ENCODE measurements at places on chromosomes 11 and 22.
A peak's percentile ranks its signal among the peaks of the same experiment; 100 is the strongest.

DNA sequence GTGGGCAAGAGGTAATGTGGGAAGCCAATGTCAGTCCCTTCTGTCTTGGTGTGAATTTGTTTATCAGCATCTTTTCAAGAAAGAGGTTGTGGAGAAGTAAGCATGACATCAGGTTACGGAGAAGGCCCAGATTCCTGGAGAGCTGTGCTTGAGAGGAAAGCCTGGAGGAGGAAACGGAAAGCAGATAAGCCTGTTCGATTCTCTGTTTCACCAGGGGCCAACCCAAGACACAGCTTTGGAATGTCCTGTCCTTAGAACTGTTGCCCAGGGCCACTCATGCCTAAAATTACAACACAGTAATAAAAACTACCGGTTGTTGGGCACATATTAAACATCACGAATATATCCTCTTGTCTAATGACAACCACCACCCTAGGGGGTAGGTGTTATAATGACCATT lies 148.5 kb downstream of the NAV2 start:
- DNase-seq = no peak

DNA sequence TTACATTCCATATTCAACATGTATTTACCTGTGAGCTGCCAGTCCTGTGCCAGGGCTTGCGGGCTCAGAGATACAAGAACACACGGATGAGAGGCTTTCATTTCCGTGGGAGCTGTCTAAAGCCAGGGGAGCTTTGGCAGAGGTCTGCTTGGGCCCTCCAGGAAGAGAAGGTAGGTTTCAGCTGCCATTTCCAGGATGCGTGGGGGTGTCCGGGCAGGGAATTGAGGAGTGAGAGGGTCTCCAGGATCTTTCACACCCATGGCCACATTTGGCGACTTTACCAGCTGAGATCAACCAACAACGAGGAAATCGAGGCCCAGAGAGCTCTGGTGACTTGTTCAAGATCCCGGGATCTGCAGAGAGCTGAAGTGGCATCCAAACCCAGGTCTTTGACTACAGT lies 119.6 kb downstream of the BUD13 start:
- DNase-seq = no peak

DNA sequence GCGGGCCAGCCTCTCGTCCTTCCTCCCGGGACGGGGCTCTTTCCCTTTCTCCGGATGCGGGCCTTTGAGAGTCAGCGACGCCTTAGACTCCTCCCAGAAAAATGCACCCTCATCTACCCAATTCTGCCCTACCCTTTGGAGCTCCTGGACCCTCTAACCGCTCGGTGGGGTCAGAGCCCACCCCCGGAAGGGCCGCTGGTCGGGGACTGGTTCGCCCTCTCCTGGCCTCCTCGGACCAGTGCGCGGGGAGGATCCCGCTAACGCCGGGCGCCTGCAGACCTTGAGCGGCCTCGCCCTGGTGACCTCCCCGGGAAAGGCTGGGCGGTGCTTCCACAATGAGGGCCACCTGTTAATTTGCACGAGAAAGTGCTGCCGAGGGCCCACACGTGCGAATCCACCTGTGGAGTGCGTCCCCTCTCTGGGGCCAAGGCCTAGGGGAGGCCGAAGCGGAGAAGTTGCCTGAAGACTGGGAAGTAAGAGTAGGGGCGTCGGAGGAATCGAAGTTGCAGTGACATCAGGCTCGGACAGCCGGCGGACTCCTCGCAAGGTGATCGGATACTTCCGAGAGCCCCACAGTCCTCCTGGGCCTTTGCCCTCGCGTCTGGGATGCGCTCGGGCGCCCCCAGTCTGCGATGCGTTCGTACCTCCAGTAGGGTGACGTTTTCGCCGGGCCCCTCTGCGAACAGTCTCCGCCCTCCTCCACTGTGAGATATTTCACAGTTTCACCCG lies 61.5 kb downstream of the ENDOD1 start:
- peak; percentile 91 for DNase-seq

DNA sequence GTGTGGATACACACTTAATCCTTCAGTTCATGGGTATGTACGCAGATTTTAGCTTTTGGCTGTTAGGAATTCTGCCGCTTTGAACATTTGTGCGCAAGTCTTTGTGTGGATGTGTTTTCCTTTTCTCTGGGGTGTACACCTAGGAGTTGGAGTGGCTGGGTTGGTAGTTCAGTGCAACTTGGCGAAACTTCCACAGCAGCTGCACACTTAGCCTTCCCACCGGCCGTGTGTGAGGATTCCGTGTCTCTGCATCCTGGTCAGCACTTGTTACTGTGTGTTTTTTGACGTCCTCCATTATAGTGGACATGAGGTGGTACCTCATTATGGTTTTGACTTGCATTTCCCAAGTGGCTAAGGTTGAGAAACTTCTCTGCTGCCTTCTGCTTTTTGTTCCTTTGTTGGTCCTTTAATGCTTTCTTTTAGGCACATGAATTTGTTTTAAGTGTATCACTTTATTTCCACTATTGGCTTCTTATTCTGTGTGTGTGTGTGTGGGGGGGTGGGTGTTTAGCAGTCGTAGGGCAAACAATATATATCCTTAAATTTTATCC lies 72.1 kb upstream of the SLC25A18 start:
- DNase-seq = no peak

- DNase-seq = peak; percentile 46
Measured at GRCh38 chr11:131064373-131064991, 148.2 kb upstream of the SNX19 start.

- no peak for DNase-seq
Measured at GRCh38 chr11:102914238-102915043, 39.7 kb upstream of the MMP12 start.

GRCh38 chr11:73194034-73194507 lies 24.0 kb upstream of the P2RY2 start:
- DNase-seq = no peak

GRCh38 chr11:35688023-35688422 lies 25.4 kb downstream of the TRIM44 start:
- DNase-seq = no peak

DNA sequence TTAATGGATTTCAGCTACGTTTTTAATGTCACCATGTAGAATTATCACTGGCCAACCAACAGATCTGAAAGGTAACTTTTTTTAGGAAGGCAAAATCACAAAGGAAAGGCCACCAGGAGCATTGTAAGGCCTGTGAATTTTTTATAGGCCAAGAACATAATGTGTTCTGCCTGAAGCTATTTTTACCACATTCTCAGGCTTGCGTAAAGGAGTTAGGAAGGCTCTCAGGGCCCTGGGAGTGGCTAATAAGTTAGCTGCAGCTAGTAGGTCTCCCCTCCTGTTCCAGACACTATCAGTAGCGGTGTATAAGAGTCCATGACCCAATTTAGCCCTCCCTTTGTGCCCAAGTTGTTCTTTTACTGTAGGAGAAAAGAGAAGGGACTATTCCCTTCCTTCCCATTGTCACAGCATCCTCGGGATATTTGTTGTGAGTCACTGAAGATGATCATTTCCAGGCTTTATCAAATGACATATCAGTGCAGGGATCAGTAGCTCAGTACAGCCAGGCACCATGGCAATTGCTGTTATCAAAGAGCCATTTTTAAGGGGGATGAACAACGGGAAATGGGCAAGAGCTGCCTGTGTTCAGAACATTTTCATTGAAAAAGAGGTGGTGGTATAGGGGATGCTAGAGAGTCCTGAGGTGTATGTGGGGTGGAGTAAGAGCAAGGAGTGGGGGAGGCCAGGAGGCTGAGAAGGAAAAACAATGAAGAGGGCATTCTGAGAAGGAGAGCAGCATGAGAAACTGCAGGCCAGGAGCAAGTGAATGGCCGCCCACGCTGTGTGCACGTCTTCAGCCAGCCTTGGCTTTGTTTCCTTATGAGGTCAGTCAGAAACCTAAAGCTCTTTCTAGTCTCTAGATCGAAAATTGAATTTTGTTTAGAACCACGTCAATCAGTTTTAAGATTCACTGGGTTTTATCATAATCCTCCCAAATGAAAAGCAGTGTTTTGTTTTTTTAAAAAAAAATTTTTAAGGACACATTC lies 940.3 kb downstream of the NTM start:
- DNase-seq = no peak

GRCh38 chr11:6927030-6927617 lies 898 bp downstream of the ZNF215 start:
- DNase-seq = no peak

DNA sequence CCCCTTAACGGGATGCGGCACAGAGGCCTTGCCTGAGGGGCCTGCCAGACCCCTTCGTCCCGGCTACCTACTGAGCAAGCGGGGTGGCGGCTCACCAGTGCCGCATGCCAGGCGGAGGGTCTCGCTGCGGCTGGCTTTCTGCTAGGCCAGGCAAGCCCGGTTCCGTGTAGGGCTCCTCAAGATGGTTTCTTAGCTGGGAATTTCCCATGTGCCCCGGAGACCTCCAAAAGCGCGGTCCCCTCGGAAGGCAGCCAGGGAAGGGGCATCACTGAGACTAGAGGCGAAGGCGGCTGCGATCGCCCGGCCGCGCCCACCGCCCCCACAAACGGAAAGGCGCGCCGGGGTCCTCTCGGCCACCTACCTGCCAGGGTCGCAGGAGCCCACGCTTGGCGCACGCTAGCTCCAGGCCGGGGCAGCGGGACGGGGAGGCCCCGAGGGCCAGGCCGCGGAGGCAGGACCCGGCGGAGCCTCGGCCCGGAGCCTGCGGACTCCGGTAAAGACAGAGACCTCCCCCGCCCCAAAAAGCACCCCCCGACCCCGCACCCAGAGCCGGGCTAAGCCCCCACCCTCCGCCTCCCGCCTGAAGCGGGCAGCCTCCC lies 23.8 kb downstream of the MICAL3 start:
- DNase-seq = peak; percentile 48

DNA sequence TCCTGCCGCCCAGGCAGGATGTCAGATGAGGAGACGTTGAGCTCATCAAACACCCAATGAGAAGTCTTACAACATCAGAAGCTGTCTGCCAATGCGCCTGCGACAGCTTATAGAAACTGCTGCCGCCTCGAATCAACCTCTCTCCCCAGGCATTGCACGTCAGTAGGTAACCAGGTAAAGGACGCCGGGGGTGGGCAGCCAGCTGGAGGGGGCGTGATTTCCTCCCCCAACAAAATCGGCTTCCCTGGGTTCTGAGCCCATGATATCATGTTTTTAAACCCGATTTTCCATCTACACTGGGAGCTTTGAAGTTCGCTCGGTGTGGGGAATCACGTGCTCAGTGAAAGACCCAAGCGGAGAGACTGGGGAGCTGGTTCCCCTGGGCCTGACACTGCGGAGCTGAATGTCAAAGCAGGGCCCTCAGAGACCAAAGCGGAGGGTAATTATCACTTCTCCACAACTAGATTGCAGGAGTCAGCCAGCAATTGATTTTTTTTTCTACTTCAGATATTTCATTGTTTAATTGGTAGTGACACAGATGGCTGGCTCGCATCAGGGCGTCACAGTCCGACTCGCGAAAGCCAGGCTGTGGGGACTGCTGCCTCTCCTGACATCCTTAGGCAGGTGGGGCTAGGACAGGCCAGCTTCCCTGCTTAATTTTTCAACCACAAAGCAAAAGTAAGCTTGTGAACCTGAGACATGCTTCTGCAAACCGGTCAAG lies 15.4 kb downstream of the FAM83F start:
- peak; percentile 18 for DNase-seq

DNA sequence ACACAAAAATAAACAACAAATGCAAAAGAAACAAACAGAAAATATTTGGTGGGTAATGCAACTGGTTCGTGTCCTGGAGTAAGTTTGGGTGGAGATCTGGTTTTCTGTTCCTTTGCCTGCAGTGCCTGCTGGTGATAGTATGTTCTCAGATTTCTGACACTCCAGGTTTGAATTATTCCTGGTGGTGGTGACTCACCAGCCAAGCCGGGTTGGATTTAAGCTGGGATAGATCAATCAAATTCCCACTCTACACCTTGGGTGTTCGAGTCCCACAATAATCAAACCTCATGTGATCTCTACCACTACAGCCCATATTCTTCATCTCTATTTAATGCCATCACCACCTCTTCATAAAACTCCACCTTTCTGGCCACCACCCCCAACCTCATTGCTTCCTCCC lies 421.8 kb downstream of the NTM start:
- DNase-seq = no peak

DNA sequence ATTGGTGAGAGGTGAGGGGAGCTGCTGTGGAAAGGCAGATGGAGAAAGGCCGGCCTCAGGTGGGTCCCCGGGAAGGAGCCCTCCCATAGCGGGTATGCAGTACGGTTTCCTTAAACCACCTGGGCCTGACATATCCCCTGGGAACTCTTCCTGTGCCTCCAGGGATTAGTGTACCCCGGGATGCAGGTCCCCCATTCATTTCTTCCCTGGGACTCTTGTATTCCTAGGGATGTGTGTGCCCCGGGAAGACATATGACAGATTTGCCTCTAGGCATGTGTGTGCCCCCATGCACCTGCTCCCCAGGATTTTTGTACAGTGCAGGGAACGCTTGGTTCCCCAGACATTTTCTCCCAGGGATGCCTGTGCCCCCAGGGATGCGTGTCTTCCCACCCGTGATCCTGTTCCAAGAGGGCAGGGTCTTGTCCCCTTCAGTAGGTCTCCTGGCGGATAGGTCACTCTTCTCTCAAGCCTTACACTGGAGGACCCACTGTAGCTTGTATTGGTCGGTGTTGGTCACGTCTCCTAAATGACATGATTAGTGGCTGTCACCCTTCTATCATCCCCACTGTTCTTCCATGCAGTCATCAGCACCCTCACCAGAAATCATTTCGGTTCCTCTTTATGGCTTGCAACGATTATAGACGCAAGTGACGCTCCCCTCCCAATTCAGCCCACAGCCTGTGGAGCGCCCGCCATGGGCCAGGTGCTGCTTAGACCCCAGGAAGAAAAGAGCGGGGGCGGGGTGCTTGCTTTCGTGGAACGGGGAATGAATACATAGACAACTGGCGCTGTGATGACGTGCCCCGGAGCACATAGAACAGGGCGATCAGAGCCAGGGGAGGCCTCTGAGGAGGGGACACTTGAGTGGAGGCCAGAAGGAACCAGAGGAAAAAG lies 1.3 kb downstream of the PARVB start:
- peak; percentile 44 for DNase-seq

GRCh38 chr22:40238425-40239344 lies 61.0 kb downstream of the TNRC6B start:
- DNase-seq = no peak

DNA sequence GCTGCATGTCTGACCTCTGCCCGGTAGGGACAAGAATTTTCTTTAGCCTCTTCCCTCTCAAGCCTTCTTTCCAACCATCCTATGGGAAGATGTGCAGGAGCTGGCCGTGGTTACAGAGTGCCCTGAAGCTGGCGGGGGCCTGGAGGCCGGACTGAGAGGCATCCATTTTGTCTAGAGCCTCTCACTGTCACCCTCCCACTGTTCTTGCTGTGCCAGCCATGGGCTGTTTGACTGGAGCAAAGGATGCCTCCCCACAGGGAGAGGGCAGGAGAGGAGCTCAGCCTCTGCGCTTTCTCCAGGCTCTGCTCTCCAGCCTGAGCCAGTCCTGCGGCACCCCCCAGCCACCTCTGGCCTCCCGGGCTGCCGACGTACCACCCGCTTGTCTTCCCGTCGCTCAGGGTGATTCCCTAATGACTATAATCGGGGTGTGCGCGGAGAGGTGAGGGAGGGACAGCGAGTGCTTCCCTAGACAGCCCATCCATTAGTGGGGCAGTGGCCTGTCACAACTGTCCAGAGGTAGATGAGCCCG lies 123.8 kb downstream of the NECTIN1 start:
- no peak for DNase-seq

- no peak for DNase-seq
Measured at GRCh38 chr11:45859661-45860140, 12.4 kb downstream of the CRY2 start.

GRCh38 chr11:79117488-79117887 lies 323.3 kb downstream of the TENM4 start:
- no peak for DNase-seq

Data from stimulated activated naive CD8-positive, alpha-beta T cell treated with anti-CD3 and anti-CD28 coated beads, Interleukin-15, Interleukin-2, amounts not matched to agents 100 U/mL and 50 U/mL, for 24 hours (primary cell).